PC-9 (cell line): ENCODE measurements at places on chromosomes 16 and 17. TPM values are rescaled to one million over a fixed set of nuclear protein-coding genes. Genes with fewer than 3 reads are reported as not detected.

USB1 gene
- 65.8 and 66.0 TPM in 2 replicates for total RNA-seq

CUEDC1 gene
- 60.7 and 61.4 TPM in 2 replicates for total RNA-seq

ZPBP2 gene
- not detected in 2 replicates for total RNA-seq

MYH2 gene
- total RNA-seq, result not detected in 2 replicates

PIRT gene
- not detected in 2 replicates for total RNA-seq

PABPN1L gene
- not detected in 2 replicates for total RNA-seq

TK1 gene
- 137 and 147 TPM in 2 replicates for total RNA-seq

TBC1D3E gene
- not detected in 2 replicates for total RNA-seq

GRCh38 chr16:23843143-23843542, 7.4 kb downstream of the PRKCB start:
- H3K4me1 ChIP-seq, result no peaks in the 10 kb centered on the region
- no peaks in the 10 kb centered on the region for H3K36me3 ChIP-seq
- H3K27me3 ChIP-seq, result peaks cover 67% of the 10 kb centered on the region
- no peak overlapping the region for H3K27ac ChIP-seq
- no peak for DNase-seq

GRCh38 chr16:15672514-15673167, 22.6 kb downstream of the NDE1 start:
- DNase-seq, result peak; percentile 84
- H3K36me3 ChIP-seq, result peaks cover 20% of the 10 kb centered on the region
- H3K4me1 ChIP-seq, result peaks cover 22% of the 10 kb centered on the region
- H3K4me3 ChIP-seq, result no peak overlapping the region
- H3K27me3 ChIP-seq, result no peaks in the 10 kb centered on the region

DNA sequence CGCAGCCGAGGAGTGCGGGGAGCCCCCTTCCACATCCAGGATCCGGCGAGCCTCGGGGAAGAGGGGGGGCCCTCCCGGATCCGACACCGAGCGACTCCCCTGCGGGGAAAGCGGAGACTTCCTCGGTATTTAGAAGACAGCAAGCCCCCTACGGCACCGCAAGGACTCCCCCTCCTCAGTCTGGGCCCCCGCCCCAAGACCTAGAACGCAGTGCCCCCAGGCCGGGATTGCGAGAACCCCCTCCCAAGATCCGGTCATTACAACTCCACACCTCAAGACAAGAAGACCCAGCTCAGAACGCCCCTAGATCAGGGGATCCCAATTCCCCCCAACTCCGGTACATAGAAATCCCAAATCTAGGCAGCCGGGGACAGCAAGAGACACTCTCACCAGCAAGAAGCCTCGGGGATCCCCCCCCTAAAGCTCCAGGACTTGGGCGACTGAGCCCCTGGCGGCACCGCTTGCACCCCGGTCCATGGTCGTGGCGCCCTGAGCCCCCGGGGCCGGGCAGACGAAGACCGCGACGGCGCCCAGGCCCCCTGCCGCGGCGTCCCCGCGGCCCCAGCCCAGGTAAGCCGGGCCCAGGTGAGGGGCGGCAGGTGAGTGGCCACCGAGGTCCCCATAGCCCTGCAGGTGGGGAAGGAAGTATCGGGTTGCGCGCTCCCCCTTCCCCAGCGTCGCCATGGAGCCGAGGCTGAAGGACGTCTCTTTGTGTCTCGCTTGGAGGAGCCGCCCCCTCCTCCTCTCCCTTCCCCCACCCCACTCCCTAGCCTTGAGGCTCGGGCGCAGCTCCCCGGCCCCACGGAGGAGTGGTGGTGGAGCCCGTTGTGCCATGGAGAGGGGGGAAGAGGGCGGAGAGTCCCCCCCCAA, 641 bp downstream of the SBK1 start:
- peaks cover 19% of the 10 kb centered on the region; the same call in 1 of the 2 replicates for H3K27me3 ChIP-seq
- 0 out of 2 replicates have a peak, but pooled peaks cover 6% of the 10 kb centered on the region for H3K4me1 ChIP-seq
- peak overlapping the region; percentile 62 for H3K4me3 ChIP-seq
- no peaks in the 10 kb centered on the region for H3K36me3 ChIP-seq
- H3K27ac ChIP-seq, result no peak overlapping the region

- H3K4me3 ChIP-seq, result no peak overlapping the region
- no peak for DNase-seq
- H3K27me3 ChIP-seq, result no peaks in the 10 kb centered on the region
- H3K36me3 ChIP-seq, result no peaks in the 10 kb centered on the region
- no peak overlapping the region for H3K27ac ChIP-seq
Observed at GRCh38 chr16:14681115-14681514, 13.0 kb downstream of the PLA2G10 start.

GRCh38 chr17:50355336-50355700, 9.4 kb downstream of the XYLT2 start:
- no peaks in the 10 kb centered on the region for H3K27me3 ChIP-seq
- H3K36me3 ChIP-seq, result 0 out of 2 replicates have a peak, but pooled peaks cover 7% of the 10 kb centered on the region
- no peak for DNase-seq

DNA sequence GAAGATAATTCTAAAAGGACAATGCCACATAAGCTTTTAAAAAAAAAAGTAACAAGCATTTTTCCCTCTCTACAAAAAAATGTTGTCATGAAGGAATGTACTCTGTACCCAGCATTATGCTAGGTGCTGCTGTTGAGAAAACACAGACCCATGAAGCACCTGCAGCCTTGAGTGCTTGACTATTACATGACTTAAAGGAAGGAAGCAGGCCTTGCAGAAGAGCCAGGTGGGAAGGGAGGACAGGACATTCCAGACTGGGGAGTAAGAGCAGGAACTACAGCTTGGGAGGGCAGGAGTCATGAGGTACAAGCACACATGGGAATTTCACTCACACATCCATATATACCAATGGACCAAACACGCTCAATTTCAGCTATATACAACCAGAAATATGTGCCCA, 3.8 kb downstream of the MYO1D start:
- no peaks in the 10 kb centered on the region for H3K36me3 ChIP-seq
- no peak overlapping the region for H3K27ac ChIP-seq
- DNase-seq, result no peak
- H3K4me1 ChIP-seq, result peaks cover 14% of the 10 kb centered on the region

DNA sequence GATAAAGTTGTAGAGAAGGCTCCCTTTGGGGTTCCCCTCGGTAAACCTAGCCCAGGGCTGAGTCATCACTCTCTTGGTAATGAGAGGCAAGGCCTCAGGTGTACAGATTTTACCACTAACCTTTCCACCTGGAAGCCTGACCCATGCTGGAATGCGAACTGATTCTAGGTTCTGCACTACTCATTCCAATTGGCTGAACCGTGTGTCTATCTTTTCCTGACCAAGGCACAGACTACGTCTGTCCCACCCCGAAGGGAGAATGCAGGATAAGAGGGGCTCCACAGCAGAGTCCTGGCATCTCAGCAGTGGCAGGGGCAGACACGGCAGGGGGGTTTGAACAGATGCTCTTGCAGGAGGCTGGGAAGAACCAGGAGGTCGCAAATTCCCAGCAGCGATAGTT, 65.4 kb upstream of the B4GALNT2 start:
- H3K36me3 ChIP-seq, result no peaks in the 10 kb centered on the region
- H3K27ac ChIP-seq, result no peak overlapping the region
- no peak overlapping the region for H3K4me3 ChIP-seq

DNA sequence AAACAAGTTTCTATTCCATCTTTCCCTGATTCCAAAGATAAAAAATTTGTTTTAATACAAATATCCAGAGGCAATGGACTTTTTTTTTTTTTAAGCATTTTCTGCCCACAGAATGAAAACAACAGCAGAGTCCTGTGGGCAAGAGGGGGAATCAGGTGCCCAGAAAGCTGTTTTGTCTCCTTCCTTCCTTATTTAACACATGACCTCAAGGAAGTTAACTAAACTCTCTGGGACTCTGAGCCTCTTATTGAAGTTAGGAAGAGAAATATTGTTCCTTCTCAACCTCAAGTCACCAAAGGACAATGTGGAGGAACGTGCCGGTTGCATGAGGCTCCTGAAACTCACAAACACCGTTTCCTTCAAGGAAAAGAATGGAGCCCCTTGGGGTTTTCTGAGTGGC, 34.9 kb downstream of the LITAF start:
- peaks cover 52% of the 10 kb centered on the region for H3K36me3 ChIP-seq
- no peaks in the 10 kb centered on the region for H3K27me3 ChIP-seq
- H3K4me3 ChIP-seq, result no peak overlapping the region
- H3K27ac ChIP-seq, result 0 out of 2 replicates have a peak overlapping the region, but pooled peaks have one; percentile 56
- no peak for DNase-seq

GRCh38 chr17:32157225-32157624, 14.9 kb downstream of the RHOT1 start:
- H3K4me1 ChIP-seq, result peaks cover 7% of the 10 kb centered on the region; the same call in 1 of the 2 replicates
- H3K27me3 ChIP-seq, result no peaks in the 10 kb centered on the region
- peaks cover 4% of the 10 kb centered on the region; the same call in 1 of the 2 replicates for H3K36me3 ChIP-seq
- H3K4me3 ChIP-seq, result no peak overlapping the region

GRCh38 chr17:5131146-5131715, 15.4 kb downstream of the USP6 start:
- DNase-seq, result no peak
- no peaks in the 10 kb centered on the region for H3K36me3 ChIP-seq
- no peak overlapping the region for H3K27ac ChIP-seq
- H3K4me1 ChIP-seq, result no peaks in the 10 kb centered on the region

DNA sequence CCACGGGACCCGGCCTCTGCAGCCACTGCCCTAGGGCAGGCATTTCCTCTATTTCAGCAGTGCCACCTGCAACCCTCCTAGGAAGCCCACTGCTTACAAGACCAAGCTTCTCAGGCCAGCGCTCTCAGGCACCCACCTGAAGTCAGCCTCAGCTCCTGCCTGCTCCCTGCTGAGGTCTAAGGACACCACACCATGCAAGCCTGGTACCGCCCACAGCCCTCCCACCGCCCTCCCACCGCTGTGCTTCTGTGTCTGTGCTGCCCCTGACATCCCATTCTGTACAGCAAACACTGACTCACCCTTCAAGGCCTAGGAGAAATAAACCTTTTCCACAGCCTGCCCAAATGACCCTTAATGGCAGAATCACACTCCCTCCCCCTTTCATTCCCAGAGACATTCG, 6.3 kb downstream of the CLUH start:
- H3K4me1 ChIP-seq, result peaks cover 23% of the 10 kb centered on the region; the same call in 1 of the 2 replicates
- DNase-seq, result no peak
- peaks cover 7% of the 10 kb centered on the region; the same call in 1 of the 2 replicates for H3K36me3 ChIP-seq
- H3K27me3 ChIP-seq, result no peaks in the 10 kb centered on the region
- no peak overlapping the region for H3K4me3 ChIP-seq

GRCh38 chr17:44308865-44309264, 464 bp downstream of the RUNDC3A start:
- no peak for DNase-seq
- H3K4me3 ChIP-seq, result no peak overlapping the region
- H3K4me1 ChIP-seq, result peaks cover 7% of the 10 kb centered on the region
- H3K36me3 ChIP-seq, result no peaks in the 10 kb centered on the region
- H3K27me3 ChIP-seq, result peaks cover 32% of the 10 kb centered on the region
- no peak overlapping the region for H3K27ac ChIP-seq

DNA sequence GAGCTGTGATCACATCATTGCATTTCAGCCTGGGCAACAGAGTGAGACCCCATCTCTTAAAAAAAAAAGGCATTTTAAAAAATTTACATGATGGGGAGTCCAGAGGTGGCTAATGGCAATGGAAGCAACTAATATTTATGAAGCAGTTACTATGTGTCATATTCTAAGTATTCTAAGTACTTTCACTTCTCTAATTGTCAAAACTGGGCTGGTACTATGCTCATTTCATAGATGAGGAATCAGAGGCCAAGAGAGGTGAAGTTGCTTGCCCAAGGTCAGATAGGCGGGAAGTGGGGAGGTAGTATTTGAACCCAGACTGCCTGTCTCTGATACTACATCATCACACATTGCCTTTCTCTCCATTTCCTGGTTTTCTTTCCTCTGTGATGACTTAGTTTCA, 50.7 kb downstream of the SLC5A11 start:
- H3K36me3 ChIP-seq, result no peaks in the 10 kb centered on the region
- H3K4me3 ChIP-seq, result no peak overlapping the region
- no peak for DNase-seq

DNA sequence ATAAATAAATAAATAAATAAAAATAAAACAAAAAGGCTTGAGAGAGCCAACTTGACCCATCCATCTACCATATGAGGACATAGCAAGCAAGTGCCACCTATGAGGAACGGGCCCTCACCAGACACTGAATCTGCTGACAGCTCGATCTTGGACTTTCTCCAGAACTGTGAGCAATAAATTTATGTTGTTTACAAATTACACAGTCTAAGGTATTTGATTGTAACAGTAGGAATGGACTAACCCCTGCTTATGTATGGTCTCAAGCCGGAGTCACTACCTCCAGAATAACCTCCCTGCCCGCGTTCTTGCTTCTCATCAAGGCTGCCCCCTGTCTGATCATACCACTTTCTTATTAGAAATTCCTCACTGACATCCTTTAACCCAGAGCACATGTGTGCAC, 9.9 kb downstream of the SLC5A11 start:
- peaks cover 8% of the 10 kb centered on the region; the same call in 1 of the 2 replicates for H3K4me1 ChIP-seq
- no peak overlapping the region for H3K4me3 ChIP-seq
- DNase-seq, result no peak
- H3K27me3 ChIP-seq, result no peaks in the 10 kb centered on the region
- no peaks in the 10 kb centered on the region for H3K36me3 ChIP-seq

DNA sequence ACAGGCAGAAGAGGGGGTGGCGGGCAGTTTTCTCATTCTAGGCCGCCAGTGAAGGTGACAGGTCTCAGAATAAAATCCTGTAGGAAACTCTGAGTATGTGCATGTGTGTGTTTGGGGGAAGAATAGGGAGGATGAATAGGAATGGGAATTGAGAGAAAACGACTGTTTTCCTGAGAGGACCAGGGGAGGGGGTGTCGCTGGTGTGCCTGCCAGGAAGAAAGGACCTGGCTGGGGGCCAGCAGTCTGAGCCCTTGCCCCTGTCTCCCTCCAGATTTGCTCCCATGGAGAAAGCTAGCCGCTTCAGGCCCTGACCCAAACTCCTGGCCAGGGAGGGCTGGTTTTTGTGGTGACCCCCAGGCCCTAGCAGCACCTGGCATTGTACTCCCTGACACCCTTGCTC, 14.4 kb downstream of the C17orf50 start:
- H3K27me3 ChIP-seq, result peaks cover 12% of the 10 kb centered on the region
- H3K4me1 ChIP-seq, result peaks cover 27% of the 10 kb centered on the region
- no peak overlapping the region for H3K4me3 ChIP-seq
- no peak overlapping the region for H3K27ac ChIP-seq
- no peaks in the 10 kb centered on the region for H3K36me3 ChIP-seq
- DNase-seq, result no peak

GRCh38 chr17:17675925-17676534, 5.2 kb upstream of the RAI1 start:
- no peaks in the 10 kb centered on the region for H3K27me3 ChIP-seq
- peak; percentile 73 for DNase-seq
- peak overlapping the region; percentile 20; the same call in 1 of the 2 replicates for H3K4me3 ChIP-seq
- peaks cover 49% of the 10 kb centered on the region for H3K4me1 ChIP-seq

DNA sequence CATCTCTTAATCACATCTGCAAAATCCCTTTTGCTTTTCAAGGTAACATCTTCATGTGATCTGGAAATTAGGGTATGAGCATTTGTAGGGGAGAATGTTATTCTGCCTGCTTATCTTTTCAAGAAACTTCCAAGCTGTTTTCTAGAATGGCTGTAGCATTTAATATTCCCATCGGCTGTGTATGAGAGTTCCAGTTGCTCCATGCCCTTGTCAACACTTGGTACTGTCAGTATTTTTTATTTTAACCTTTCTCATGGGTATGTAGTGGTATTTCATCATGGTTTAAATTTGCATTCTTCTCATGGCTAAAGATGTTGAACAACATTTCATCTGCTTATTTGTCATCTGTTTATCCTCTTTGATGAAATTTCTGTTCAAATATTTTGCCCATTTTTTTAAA, 90.6 kb upstream of the HLF start:
- no peak overlapping the region for H3K27ac ChIP-seq
- H3K4me1 ChIP-seq, result no peaks in the 10 kb centered on the region
- DNase-seq, result no peak
- no peak overlapping the region for H3K4me3 ChIP-seq
- no peaks in the 10 kb centered on the region for H3K27me3 ChIP-seq
